Spinal cord (tissue), 10 donors: ENCODE measurements at places on chromosomes 16 and 17. TPM values are rescaled to one million over a fixed set of nuclear protein-coding genes. Genes with fewer than 3 reads are reported as not detected.

DNA sequence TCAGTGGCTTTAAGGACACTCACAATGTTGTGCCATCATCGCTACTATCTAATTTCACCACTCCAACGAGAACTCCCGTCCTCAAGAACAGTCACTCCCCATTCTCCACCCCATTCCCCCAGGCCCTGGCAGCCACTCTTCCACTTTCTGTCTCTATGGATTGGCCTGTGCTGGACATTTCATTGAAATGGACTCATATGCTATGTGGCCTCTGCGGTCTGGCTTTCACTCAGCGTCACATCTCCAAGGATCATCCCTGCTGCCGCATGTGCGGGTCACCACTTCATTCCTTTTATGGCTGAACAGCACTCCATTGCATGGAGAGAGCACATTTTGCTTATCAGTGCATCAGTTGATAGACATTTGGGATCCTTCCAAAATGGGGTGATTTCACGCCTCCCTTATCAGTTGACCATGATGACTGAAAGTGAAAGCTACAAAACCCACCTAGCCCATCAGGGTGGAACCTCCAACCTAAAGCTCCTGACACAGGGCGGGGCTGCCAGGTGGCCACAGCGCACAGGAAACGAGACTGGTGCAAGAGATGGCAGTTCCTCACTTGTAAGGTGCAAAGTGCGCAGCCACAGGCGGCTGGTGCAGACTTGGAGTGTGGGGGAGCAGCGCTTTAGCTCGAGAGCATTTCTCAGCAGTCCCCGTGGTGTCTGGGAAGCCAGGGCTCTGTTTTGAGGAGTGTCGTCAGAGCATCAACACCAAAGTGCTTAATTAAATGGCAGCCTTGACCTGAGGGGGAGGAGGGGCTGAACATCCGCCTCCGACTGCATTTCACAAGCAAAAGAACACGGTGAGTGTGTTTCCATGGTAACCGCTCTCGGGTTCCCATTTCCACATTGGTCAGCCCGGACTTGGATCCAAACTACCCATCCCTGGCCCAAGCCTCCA, 23.8 kb downstream of the COTL1 start:
- no peak for DNase-seq

Gene OR4D1
- 0.06 TPM for total RNA-seq

GRCh38 chr17:70290770-70291169, 121.4 kb downstream of the KCNJ2 start:
- no peak for DNase-seq

GRCh38 chr16:8718851-8719680, 44.6 kb downstream of the ABAT start:
- no peak for DNase-seq

GRCh38 chr17:70159980-70160379, 9.4 kb upstream of the KCNJ2 start:
- DNase-seq = no peak

DNA sequence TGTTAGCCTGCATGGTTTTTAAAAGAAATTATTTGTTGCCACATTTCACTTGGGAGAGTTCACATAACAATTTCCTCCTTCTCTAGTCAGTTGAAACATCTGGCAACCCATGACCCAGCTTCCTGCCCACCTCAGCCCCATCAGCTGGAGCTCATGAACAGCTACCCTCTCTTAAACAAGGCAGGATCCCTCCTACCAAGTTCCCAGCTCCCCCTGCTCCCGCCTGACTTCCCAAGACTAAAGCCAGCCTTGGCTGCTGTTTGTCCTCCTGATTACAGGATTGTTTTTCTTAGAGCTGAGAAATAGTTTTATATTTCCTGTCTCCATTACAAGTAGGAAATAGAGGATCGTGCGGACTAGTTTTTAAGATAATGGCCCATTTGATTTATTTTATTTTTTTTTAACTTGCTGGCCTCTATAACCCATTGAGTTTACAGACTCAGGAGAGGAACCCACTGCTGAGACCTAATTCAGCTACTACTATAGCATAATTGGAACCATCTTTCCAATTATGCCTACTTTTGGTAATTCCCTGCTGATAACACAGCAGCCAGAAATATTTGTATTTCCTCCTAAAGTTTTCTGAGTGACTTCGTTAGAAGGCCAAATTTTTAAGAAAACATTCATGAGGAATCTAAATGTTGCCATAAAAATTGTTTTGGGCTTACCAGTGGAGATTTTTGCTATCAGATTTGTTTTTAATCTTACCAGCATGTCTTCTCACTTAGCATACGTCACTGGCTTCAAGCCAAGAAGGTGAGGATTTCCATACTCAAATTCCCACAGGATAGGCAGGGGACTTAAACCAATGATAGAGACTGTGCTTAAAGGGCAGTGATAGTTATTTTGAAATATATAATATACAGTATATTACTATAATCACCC, 90.0 kb downstream of the ELAC2 start:
- DNase-seq = peak; percentile 8

GRCh38 chr17:64627797-64628196, 34.3 kb downstream of the SMURF2 start:
- no peak for DNase-seq
